NCI-H2081 (cell line): ENCODE measurements at places on chromosomes 16 and 17.

GRCh38 chr16:55559933-55560516, 6.5 kb upstream of the CAPNS2 start:
- no peak for DNase-seq

DNA sequence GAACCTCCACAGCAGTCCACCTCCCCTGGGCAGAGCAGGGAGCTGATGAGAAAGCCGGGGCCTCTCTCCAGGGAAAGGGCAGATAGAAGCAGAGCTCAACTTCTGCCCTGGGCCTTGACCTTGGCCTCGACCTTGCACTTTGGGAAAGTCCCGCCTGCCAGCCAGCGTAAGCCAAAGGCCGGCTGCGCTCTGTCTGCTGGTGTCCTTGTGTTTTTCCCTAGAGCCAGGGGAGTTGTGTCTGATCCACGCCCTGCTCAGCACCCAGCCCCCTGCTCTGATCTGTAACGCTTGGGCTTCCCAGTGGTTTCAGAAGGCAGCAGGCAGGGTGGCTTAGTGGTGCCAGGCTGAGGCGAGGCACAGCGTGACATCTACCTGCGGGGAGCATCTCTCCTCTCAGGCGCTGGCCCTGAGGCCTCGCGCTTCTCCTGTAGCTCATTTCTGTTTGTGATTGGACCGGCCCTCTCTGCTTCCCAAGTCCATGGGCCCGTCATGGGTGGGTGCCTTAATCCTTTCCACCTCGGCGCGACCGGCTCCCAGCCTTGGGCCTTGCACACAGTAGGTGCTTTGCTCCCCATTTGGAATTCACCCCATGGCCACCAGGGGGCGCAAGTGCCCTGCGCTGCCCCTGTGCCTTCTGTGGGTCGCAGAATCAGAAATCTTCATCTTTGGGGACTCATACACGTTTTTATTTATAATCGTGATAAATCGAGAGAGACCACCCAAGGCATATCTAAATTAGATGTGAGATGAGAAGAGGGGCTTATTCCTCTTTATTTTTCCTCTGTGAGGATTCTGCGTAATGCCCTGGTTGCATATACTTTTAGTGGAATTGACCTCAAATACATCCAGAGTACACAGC, 24.2 kb downstream of the SGSH start:
- DNase-seq, result no peak

GRCh38 chr16:48558371-48558841, 51.6 kb downstream of the N4BP1 start:
- DNase-seq, result no peak

- no peak for DNase-seq
These were observed 122.3 kb downstream of the DYNLRB2 start for GRCh38 chr16:80663078-80663477.

- DNase-seq, result no peak
These were observed 82.1 kb upstream of the ELAC2 start for GRCh38 chr17:13099926-13100325.

DNA sequence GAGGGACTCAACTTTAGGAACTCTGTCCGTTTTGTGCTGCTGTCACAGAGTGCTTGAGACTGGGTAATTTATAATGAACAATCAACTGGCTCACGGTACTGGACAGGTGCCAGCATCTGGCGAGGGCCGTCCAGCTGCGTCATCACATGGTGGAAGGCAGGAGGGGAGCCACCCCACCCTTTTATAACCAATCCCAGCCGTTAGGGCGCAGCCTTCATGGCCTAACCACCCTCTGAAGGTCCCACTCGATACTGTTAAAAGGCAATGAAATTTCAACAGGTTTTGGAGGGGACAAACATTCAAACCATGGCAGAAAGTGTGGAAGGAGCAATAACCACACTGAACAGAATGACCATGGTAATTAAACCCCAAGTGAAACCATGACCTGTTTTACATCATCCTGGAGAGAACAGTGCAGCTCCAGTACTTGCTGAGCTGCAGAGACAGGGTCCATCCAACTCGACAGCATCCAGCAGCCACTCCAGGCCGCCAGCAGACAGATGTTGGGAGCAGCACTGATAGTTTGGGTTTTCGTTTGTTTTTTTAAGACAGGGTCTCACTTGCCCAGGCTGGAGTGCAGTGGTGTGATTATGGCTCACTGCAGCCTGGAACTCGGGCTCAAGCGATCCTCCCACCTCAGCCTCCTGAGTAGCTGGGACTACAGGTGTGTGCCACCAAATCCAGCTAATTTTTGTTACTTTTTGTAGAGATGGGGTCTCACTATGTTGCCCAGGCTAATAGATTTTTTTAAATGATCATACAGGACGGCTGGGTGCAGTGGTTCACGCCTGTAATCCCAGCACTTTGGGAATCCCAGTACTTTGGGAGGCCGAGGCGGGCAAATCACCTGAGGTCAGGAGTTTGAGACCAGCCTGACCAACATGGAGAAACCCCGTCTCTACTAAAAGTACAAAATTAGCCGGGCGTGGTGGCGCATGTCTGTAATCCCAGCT, 11.0 kb downstream of the CHMP6 start:
- DNase-seq, result peak; percentile 73

DNA sequence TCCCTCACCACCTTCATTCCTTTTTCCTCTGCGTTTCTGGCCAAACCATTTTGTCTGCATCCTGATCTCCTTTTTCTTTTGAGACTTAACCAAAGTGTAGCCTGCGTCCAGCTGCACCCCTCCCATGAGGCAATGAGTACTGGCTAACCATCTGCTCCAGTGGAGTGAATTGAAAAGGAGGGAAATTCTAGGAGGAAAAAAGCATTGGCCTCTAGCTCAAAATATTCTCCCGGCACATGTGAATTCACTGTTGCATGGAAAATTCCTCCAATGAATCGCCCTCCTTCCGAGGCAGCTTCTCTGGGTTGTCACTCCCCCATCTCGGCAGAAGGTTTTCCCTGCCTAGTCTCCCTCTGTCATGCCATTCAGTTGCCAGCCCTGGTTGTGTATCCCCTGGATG, 5.6 kb downstream of the RAP1GAP2 start:
- no peak for DNase-seq

DNA sequence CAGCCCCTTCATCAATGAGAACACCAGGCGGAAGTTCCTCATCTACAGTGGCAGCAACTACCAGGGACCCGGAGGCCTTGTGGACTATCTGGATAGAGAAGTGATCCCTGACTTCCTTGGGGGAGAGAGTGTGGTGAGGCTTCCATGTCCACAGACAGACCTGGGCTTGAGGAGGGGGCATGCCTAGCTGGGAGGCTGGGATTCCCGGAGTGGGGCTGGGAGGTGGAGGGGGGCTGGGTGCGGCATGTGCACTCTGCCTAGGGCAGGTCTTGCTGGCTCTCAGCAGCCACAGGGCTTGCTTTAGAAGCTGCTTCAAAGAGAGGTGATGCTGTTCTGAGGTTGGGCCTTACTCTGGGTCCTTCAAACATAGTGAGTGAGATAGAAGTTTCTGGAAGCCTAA, 27.8 kb downstream of the NAGPA start:
- no peak for DNase-seq

DNA sequence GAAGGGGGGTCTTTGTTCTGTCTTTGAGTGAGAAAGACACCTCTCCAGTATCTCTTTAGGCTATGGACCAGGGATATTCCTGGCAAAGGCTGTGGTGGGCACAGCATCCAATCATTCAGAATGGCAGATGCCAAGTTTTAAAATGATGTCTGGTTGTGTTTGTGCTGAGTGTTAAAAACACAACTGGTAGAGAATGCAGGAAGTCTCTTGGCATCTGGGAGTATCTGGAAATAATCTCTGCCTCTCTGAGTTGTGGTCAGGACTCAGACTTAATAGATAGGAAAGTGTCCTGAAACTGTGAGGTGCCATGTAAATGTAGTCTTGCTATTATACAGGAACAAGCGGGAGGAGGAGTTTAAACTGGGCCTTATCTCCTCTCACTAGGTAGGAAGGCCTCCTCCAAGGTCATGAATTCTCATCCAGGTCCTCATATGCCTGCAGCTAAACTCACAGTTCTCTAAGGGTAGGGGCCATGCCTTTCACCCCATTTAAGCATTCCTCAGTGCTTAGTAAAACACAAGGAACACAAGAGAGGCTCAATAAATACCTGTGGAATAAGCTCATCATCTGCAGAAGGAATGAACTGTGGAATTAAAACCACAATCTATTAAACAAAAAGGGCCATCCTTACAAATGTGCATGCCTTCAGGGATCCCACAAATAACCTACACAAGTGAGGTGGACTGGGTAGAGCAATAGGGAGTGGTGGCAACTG, 317.6 kb downstream of the CBLN1 start:
- DNase-seq, result no peak

- peak; percentile 78 for DNase-seq
These were observed 607.2 kb downstream of the MAF start for GRCh38 chr16:78993346-78993745.

- no peak for DNase-seq
These were observed 3.8 kb upstream of the TBKBP1 start for GRCh38 chr17:47690121-47690520.

- DNase-seq, result no peak
These were observed 296.9 kb downstream of the RBFOX1 start for GRCh38 chr16:7629571-7629970.

- DNase-seq, result no peak
These were observed 234.5 kb downstream of the C16orf78 start for GRCh38 chr16:49608098-49608497.

GRCh38 chr17:33977729-33978514, 277.2 kb upstream of the CCL2 start:
- no peak for DNase-seq

DNA sequence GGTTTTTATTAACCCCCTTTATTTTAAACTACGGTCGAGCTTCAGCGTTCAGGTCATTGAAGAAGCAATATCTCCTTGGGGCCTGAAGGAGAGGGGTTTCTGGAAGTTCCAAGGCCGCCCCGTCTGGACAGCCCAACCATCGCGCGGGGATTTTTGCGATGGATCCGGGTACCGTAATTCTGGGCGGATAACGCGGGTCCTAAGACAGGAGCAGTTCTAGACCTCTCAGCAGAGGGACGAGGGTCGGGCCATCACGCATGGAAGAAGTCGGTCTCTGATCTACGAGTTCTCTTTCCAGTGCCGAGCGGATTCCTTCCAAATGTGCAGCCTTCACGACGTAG, 3.6 kb downstream of the BORCS6 start:
- DNase-seq, result no peak

DNA sequence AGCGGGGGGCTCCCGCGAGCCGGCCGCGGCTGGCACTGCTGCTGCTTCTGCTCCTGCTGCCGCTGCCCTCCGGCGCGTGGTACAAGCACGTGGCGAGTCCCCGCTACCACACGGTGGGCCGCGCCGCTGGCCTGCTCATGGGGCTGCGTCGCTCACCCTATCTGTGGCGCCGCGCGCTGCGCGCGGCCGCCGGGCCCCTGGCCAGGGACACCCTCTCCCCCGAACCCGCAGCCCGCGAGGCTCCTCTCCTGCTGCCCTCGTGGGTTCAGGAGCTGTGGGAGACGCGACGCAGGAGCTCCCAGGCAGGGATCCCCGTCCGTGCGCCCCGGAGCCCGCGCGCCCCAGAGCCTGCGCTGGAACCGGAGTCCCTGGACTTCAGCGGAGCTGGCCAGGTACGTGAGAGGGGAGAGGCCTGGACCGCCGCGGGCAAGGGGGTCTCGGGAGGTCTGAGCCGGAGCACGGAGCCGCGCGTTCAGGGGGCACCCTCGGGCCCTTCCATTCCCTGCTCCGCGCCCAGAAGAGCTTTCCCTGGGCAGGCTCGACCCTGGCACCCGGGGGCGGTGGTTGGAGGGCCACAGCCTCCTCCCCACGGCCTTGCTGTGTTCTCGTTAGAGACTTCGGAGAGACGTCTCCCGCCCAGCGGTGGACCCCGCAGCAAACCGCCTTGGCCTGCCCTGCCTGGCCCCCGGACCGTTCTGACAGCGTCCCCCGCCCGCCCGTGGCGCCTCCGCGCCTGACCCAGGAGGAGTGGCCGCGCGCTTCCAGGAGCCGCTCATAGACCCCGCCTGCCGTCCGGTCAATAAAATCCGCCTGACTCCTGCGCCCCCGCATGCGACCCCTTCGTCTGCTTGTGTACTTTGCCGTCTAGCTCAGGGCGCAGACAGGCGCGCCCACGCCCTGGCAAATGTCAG, 591 bp downstream of the NPW start:
- no peak for DNase-seq

DNA sequence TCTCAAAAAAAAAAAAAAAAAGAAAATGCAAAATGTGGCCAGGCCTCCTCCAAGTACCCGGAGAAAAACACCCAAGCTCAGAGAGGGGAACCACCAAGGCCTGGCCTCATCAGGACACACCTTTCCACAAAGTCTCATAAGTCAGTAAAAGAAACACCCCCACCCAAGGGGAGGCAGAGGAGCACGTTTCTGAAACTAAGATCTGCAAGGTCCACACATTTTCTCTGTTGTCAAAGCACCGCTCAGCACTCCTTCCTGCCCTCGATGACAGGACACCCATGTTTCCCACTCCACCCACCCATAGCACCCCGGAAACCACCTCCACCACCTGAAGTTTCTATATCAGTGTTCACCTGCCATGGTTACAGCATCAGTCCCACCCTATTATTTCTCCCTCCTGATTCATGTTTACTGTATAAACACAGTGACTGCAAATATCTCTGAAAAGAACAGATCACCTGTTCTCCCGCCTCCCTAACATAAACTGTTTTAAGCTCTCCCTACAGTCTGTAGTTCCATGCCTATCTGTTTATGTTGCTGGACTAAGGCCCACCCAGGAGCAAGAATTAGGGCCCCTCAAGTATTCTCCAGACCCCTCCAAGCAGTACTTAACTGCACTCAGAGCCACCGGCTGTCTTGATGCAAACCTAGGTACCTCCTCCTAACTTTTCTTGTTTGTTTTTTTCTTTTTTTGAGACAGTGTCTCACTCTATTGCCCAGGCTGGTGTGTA, 2.0 kb downstream of the CORO7 start:
- peak; percentile 55 for DNase-seq

DNA sequence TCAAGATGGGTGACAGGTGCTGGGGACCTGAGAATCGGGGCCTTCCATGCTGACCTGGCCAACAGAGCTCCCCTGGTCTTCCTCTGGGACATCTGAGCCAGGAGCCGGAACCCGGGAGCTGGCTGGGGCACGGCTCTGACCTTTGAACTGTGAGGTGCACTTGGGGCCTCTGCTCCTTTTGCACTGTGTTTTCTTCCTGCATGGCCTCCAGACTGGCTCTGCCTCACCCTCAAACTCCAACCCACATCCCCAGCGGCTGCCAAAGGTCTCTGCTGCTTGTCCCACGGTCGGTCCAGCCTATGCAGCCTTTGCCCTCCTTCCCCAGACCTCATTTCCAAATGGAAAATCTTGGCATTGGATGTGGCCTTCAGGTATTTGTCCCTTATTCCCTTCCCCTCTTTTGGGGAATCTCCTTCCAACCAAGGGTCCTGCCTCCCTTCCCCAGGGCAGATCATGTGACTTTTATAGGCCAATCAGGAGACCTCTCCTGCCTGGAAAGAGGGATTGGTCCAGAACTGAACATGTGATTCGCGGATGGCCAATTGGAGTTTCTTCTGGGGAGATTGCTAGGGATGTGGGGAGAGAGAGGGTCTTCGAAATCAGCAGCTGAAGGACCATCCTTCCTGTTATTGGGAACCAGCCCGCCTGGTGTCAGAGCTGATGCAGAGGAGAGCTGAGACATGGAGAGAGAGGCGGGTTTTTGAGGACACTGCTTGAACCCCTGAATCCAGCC, 117.9 kb downstream of the CYLD start:
- no peak for DNase-seq

DNA sequence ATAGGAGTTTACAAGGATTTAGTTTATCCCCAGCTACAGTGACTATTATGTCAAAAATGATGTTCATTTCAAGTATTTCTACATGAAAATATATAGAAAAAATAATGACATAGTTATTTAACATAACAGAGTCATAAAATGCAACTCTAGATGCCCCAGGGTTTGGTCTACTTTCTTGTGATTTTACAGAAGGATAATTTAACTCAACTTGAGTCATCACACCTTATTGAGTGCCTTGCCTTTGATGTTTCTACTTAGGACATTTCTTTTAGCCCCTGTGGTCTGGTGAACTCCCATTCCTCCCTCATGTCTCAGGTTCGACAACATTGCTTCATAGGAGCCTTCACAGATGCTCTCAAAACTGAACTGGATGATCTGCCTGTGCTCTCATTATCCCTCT, 2.0 kb downstream of the KRT20 start:
- no peak for DNase-seq
